ENCODE measurements at places on chromosomes 12 and 14.

GRCh38 chr12:67469666-67470065 lies 178.9 kb upstream of the DYRK2 start:
- DNase-seq, result no peak

GRCh38 chr12:80107221-80107620 lies 7.9 kb downstream of the OTOGL start:
- no peak for DNase-seq

GRCh38 chr14:99479906-99480869 lies at the start of gene SETD3:
TSS of gene SETD3 (minus strand) at chr14:99480859. CDS start at chr14:99465805, 15,054 bp downstream.
- DNase-seq, result no peak

GRCh38 chr14:102049258-102050025 lies 37.4 kb downstream of the HSP90AA1 start:
- DNase-seq, result no peak

- no peak for DNase-seq
These were observed 33.0 kb downstream of the MTHFD1 start for GRCh38 chr14:64421166-64421565.

- DNase-seq, result no peak
These were observed 40.0 kb downstream of the MYBPC1 start for GRCh38 chr12:101634724-101635123.

DNA sequence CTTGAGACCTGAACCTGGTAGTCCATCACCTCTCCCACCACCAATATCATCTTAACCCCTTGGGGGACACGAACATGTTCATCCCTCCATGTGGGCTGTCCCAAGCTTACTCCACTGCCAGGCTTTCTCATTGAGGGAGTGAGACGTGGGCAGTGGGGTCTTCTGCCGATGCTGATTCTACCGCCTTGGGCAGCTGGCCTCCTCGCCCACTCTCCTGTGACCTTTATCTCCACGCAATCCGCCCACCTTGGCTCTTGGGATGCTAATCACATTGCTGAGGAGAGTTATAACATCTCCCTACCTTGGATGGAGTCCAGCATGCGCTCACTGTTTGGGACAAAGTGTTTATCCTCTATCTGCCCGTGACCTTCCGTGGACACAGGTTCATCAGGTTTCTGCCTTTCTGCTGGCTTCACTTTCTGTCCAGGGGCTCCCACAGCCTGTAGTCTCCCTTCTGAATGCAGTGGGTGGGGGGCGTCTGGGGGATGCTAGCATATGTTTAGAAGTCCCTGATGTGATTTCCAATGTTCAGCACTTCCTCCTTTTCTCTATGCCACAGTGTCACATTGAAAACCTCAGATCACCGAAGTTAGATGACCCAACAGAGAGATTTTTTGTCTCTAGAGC lies 53.2 kb upstream of the ESRRB start:
- DNase-seq, result no peak
